ENCODE measurements at places on chromosomes 7 and 10.

- DNase-seq = peak; percentile 92
These were observed 10.3 kb downstream of the SFXN3 start for GRCh38 chr10:101041252-101041761.

DNA sequence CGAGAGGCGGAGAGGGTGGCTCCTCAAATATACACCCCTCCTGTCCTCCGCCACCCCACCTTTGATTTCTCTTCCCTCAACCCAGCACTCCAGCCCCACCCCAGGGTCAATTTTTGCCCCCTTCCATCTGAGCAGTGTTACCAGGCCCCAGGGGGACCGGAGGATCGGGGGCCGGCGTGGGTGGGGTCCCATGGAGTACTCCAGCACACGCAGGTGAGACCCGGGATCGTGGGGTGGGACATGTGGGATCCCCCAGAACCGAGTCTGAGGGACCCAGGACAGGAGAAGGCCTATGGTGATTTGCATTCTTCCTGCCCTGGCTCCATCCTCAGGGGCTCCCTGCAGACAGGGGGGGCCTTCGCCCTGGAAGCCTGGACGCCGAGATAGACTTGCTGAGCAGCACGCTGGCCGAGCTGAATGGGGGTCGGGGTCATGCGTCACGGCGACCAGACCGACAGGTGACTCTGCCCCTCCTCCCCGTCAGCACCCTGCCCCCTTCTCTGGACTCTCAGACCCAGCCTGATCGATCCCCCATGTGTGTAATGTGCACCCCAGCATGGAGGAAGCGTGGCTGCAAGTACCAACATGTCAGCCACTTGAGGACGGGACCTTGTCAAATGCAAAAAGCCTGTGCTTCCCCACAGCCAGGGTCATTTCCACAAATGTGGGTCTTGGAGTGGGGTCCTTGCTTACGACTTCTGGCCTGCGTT is 744 bp downstream of the TRIP6 start:
- DNase-seq = peak; percentile 46

DNA sequence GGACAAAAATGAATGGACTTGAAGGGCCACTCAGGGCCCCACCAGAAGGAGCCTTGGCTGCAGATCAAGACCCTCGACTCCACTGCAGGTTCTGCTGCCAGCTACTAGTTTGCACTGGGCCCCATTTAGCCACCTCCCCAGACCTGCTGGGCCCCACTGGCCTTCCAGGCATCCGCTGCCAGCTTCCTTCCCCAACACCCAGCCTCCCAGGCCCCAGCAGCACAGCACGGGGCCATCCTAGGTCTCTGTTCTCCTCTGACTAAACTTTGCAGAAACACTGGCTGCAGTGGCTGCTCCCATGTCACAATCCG is 277.4 kb upstream of the KLF14 start:
- peak; percentile 54 for DNase-seq

DNA sequence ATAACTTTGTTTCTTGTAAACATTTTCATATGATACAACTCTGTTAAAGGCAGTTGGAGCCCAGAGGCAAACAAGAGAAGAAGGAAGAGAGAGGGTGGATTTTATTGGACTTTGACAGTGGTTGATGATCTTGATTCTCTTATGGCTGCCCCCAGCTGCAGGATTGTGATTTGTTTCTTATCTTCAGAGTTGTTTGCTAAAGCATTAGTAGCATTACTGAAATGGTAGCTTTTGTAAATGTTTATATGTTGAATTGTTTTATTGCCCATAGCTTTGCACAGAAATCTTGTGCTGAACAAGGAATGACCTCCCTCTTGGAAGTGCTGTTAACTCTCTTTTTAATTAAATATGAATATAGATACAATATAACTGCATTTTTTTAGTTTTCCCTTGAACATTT is 309.4 kb downstream of the AUTS2 start:
- no peak for DNase-seq

DNA sequence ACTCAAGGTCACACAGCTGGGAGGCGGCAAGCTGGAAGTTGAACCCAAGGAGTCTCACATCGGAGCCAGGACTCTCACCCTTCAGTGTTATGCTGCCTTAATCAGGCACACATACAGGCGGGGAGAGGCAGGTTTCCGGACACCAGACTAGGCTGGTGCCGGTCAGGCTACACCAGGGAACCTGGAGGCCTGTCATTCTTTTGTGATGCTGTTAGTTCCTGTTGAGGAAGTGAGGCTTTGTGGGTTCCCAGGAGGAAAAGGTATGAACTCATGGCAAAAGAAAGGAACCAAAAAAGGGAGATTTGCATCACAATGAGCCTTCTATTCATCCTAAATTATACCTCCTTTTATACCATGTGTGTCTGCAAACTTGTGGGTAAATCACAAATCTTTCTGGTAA is 103.8 kb downstream of the TCF7L2 start:
- DNase-seq = peak; percentile 56

DNA sequence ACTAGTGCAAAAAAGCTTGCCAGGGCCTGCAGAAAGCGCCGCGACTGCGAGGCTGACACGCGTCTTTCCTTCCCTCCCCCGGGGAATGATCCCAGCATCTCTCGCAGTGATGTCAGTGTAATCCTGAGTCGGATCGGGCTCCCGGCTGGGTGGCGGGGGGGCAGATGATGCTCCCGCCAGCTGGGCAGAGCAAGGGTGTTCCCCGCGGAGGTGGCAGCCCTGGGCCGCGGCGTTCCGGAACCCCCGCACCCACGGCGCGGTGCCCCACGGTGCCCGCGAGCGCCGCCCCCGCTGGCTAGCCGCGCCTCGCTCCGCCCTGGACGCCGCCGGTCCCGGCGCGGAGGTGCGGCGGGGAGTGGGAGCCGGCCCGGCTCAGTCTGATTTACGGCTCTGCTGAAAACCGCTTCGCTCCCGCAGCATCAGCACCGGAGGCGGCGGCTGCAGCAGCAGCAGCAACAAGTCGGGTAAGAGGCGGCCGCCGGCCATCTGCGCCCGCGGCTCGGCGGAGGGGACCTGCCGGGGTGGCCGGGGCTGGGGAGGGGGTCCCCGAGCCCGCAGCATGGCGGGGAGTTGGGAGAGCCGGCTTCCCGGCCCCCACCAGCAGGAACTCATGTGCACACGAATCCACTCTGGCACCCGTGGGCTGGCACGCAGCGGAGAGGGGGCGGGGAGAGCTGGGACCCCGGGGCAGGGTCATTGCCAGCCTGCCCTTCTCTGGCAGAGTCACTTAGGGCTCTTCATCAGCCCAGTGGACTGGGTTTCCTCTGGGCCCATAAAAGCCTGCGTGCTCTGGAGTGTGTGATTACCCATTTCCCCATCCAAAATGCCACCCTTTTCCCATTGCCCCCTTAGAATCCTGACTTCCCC is at the start of gene ZNF365:
ZNF365 (plus strand) TSS at position 375 of the 867 bp plus-strand sequence. CDS start 1,825 bp downstream, outside the sequence.
- DNase-seq = peak; percentile 79

DNA sequence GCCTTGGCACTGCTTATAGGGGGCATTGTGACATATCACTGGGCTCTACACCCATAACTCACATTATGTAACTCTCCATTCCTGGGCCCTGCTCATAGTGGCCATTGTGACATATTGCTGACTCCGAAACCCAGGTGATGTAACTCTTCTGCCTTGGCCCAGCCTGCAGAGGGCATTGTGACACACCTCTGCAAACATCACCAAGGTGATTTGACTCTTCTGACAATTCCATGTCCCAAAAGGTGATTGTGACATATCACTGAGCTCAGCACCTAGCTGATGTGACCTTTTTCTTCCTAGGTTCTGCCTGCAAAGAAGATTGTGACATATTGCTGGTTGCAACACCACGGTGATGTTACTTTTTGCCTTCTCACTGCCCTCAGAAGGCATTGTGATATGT is 36.5 kb upstream of the ZNF680 start:
- DNase-seq = no peak

DNA sequence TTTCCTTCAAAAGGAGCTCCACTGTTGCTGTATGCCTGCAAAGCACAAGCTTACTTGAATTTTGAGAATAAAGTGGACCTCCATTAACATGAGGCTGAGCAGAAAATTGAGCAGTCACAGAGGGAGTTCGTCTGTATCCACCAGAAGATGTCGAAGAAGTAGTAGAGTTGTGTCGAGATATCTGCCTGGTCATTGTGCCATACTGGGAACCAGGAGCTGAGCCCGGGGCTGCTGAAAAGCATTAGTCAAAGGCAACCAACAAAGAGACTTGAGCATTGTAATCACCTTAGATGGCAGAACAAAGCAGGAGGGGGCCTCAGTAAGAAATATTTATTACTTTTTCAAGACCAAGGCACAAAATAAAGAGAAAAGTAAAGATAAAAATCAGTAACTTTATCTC is 61.5 kb downstream of the PDSS1 start:
- no peak for DNase-seq

DNA sequence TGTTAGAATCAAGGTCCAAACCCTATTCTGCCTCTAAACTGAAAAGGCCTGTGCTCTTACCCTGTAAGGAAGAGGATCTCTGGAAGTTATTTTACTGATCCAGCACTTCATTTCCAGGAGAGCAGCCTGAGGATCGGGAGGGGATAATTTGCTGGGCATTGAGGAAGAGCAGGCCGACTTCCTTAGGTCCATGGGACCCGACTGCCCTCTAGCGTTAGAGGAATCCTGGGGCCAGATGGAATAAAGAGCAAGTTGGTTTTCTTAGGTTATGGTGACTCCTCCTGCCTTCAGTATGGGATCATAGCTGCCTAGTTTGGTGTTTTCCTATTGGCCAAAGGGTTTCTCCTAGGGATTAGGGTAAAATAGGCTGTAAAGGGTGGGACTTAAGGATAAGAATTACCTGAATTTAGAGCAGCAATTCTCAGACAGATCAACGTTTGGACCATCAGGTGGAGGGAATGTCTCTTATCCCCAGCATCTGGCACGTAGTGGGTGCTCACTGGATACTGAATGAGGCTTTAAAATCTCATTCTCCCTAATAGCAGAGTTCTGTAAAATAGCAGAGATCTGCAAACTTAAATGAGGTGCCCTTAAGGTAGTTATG is 40.0 kb upstream of the SORBS1 start:
- peak; percentile 91 for DNase-seq

- no peak for DNase-seq
These were observed 592.2 kb downstream of the SDK1 start for GRCh38 chr7:3893151-3893788.

GRCh38 chr10:116671274-116671926 is 50.6 kb downstream of the PNLIPRP2 start:
- DNase-seq = peak; percentile 68

DNA sequence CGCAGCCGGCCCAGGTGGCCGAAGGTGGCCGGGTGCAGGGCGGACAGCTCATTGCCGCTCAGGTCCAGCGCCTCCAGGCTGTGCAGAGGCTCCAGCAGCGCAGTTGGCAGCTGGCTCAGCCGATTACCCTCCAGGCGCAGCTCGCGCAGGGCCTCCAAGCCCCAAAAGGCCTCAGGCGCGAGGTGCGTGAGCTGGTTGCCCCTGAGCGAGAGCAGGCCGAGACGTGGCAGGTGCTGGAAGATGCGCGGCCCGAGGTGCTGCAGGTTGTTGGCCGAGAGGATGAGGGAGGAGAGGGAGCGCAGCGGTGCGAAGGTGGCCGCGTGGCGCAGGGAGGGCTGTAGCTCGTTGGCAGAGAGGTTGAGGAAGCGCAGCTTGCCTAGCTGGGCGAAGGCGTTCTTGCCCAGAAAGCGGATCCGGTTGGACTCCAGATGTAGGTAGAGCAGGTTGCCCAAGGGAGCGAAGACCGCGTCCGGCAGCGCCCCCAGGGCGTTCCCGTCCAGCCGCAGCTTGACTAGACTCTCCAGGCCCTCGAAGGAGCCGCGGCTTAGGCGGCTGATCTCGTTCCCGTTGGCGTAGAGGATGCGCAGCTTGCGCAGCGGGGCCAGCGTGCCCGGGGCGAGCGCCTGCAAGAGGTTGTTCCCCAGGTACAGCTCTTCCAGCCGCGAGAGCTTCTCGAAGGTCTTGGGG is 923 bp downstream of the TRIL start:
- peak; percentile 30 for DNase-seq

DNA sequence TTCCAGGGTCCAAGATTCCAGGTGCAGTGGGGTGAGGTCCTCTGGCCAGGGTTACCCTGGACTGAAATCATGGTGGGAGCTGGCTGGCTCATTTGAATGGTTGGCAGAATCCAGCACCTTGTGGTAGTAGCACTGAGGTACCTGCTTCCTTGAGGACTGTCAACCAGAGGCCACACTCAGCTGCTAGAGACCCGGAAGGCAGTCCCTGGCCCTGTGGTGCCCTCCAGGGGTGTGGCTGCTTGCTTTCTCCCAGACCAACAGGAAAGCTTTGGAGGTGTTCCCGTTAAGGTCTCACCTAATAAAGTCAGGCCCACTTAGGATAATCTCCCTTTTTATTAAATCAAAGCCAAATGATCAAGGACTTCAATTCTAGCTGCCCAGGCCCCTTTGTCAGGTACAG is 107.7 kb upstream of the GDF10 start:
- DNase-seq = no peak

GRCh38 chr10:34184397-34184796 is 630.7 kb downstream of the PARD3 start:
- DNase-seq = no peak

DNA sequence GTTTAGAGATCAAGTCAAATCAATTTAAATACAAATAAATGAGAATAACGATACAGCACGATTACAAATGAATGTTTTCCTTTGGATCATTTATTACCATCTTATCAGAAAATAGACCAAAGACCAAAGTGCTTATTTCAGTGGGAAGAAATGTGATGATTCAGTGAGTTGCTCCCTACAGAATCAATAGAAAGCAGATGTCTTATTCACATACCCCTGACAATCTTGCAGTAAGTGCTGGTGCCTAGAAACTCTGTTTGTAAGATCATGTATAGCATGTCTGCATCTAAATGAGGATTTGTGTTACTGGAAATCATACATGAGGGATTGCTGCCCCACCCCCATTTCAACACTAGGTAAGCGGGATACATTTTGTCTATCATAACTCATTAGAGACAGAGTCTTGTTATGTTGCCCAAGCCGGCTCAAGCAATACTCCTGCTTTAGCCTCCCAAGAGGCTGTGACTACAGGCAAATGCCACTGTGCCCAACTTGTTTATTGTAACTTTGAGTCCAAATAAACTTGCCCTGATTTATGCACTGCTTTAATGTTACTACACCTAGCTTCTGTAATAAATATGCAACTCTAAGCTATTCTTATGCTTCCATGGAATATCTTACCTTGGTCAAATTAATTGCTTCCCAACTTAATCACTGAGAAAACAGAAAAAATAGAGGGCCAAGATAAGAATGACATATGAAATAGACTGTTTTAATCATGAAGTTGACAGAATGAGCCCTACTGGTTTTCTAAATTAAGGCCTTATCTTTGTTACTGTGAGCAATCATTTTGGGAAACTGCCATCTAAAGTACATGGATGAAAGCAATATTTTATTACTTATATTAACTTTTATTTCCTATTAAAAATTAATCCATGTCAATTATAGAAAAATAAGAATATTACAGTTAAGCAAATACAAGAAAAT is 82.5 kb downstream of the AHR start:
- DNase-seq = peak; percentile 42

DNA sequence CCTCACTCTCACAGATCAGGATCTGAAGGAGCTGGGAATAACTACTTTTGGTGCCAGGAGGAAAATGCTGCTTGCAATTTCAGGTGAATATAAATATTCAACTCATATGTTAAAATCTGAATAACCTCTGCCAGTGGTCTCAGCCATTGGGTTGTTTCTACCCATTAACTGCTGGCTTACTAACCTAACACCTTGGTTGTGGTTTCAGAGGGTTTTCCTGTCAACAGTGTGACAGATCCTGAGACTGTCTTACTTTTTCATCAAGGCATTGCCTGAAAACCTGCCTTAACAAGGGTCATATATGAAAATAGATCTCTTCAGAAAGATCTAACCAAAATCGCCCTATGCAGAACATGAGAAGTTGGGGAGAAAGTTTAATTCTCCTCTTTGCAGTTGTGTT is 307.7 kb downstream of the BICC1 start:
- DNase-seq = no peak

GRCh38 chr10:1954300-1954699 is 217.0 kb upstream of the ADARB2 start:
- DNase-seq = no peak

- DNase-seq = no peak
These were observed 21.7 kb downstream of the LMTK2 start for GRCh38 chr7:98128346-98128745.
